ENCODE measurements at places on chromosomes 12 and 14.

DNA sequence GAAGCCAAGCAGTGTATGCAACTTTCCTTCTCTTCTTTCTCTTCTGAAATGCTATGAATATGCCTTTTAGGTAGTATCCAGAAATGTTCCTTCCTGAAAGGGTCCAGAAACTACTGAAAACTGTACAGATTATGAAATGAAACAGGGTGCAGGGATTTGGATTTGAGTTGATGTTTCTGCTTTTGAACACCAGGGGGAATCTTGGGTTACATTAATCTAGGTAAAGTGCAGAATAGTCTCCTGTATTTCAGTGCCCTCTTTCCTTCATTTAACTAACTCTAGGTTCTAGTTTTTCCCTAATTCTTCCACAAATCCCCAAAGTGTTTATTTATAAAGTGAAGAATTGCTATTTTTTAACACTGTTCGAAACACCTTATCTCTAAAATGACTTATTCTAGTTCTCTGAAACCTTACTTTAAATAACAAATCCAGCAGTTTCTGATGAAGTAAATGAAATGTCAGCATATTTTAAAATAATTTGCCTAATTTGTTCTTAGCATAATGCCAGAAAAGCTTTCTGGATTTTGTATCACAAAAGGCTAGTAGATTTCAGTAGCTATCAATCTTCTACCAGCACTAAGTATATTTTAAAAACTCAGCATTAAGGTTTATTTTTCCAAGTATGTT is 111.9 kb downstream of the LRRK2 start:
- DNase-seq, result peak; percentile 2

GRCh38 chr14:85663256-85663655 is 133.3 kb downstream of the FLRT2 start:
- DNase-seq, result no peak

DNA sequence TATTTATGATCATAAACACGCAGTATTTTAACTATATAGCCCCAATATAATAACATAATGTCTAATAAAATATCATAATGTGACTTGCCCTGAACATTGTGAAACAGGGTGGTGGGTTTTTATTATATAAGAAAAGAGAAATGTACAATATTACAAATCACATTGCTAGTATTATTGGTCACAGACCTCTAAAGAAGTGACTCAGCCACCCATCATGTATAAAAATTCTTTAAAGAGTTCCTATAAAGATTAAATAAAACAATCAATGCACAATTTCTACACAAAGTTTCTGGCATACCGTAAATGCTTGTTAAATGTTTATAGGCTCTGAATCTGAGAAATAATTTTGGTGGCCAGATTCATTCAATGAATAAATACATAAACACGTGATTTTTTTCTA is 28.9 kb downstream of the ABCC9 start:
- peak; percentile 77 for DNase-seq

GRCh38 chr12:124002021-124002644 is 29.1 kb downstream of the ZNF664 start:
- no peak for DNase-seq

- DNase-seq, result peak; percentile 58
Measured at GRCh38 chr14:61188978-61189808, 91.9 kb downstream of the TMEM30B start.

- no peak for DNase-seq
Measured at GRCh38 chr14:60915781-60916180, 65.1 kb downstream of the TRMT5 start.

GRCh38 chr12:1313906-1314305 is 280.5 kb downstream of the FBXL14 start:
- peak; percentile 24 for DNase-seq

DNA sequence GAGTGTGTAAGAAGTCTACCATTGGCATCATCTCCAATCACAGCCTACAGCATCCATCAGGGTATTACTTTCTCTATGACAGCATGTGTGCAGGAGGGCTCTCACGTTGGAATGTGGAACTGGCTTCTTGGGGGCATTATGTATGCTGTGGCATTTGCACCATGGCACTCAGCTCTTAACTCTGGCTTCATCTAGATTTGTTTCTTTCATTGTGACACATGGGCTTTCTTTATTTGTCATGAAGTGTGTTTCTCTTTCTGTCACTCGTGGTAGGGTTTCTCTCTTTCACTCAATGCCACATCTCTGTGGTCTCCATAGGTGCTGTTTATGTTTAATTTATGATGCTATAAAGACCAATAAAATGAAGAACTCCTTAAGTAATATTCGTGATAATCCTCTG is 191.2 kb upstream of the GARIN2 start:
- DNase-seq, result no peak

DNA sequence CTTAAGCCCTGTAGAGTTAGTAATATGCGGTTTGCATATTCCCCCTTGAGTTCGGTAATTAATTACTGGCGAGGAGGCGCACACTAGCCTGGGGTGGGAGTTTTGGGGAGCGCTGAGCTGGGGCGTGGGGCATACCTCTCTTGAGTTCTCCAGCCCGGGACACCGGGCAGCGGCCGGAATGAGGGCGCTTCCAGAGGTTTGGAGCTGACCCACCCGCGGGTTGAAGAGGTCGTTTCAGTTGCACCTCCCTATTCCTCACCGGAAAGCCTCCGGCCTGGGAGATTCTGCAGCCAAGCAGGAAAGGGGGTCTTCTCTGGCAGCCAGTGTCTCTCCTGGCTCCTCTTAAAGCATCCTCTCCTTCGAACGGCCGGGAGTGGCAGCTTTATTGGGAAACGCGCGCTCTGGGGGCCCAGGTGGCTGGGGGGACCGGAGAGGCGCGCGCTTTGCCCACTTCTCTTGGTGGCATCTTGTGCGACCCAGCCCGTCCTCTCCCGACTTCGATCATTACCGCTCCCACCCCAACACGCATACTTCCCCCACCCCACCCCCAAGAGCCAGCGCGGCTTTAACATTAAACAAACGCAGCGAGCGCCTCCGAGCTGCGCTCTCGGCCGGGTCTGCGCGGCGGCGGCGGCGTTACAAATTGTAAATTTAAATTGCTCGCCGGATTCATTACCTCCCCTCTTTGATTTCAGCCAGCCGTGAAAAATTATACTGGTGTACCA is 3.9 kb upstream of the LHX5 start:
- no peak for DNase-seq

DNA sequence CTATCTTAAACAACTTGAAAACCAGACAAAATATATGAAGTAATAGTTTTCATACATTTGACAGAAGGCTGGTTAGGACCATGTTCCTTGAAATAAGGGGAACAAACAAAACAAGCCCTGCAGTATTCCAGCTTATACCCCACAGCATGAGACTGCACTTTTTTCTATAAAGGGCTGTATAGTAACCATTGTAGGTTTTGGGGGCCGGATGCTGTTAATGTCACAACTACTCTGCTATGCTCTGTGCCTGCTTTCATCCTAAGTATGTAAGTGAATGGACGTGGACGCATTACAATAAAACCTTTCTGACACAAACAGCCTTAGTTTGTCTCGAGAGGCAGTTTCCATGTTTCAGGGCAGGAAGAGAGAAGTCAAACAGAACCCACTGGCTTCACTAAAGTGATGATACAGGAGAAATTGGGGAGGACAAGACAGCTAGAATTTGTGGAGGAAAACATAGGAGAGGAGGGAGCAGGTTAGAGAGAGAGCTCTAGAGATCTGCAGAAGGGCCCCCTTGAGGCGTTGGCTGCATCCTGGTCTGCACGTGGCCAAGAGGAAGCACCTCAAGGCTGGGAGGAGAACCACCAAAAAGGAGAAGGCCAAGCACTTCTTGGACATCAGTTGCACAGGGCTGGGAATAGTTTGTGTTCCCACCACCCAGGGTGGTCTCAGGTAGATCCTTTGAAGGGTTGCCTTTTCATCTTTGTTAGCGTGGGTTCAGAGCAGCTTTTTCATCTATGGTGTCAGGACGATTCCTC is 63.7 kb downstream of the TRAF3 start:
- DNase-seq, result no peak

GRCh38 chr12:106128585-106129328 is 10.0 kb downstream of the NUAK1 start:
- no peak for DNase-seq

GRCh38 chr12:34297126-34297789 is 275.0 kb downstream of the ALG10 start:
- DNase-seq, result no peak

DNA sequence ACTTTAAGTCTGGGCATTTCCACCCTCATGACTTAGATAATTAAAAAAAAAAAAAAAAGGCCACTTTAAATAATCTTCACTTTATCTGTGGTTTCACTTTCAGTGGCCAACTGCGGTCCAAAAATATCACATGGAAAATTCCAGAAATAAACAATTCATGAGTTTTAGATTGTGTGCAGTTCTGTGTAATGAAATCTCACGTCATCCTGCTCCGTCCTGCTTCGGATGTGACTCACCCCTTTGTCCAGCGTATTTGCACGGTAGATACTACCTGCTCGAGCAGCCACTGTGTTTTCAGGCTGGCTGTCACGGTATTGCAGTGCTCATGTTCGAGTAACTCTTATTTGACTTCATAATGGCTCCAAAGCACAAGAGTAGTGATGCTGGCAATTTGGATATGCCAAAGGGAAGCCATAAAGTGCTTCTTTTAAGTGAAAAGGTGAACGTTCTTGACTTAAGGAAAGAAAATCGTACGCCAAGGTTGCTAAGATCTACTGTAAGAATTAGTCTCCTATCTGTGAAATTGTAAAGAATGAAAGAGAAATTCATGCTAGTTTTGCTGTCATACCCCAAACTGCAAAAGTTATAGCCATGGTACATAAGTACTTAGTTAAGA is 2.4 kb downstream of the E2F7 start:
- peak; percentile 41 for DNase-seq

Data from EL (cell line).